Activated CD4-positive, alpha-beta T cell treated with anti-CD3 and anti-CD28 coated beads, Interleukin-2, amount 10 ng/mL, durations not matched to agents 7 days and 5 days (primary cell): ENCODE measurements at places on chromosomes 12 and 14. TPM values are rescaled to one million over a fixed set of nuclear protein-coding genes. Genes with fewer than 3 reads are reported as not detected.

DNA sequence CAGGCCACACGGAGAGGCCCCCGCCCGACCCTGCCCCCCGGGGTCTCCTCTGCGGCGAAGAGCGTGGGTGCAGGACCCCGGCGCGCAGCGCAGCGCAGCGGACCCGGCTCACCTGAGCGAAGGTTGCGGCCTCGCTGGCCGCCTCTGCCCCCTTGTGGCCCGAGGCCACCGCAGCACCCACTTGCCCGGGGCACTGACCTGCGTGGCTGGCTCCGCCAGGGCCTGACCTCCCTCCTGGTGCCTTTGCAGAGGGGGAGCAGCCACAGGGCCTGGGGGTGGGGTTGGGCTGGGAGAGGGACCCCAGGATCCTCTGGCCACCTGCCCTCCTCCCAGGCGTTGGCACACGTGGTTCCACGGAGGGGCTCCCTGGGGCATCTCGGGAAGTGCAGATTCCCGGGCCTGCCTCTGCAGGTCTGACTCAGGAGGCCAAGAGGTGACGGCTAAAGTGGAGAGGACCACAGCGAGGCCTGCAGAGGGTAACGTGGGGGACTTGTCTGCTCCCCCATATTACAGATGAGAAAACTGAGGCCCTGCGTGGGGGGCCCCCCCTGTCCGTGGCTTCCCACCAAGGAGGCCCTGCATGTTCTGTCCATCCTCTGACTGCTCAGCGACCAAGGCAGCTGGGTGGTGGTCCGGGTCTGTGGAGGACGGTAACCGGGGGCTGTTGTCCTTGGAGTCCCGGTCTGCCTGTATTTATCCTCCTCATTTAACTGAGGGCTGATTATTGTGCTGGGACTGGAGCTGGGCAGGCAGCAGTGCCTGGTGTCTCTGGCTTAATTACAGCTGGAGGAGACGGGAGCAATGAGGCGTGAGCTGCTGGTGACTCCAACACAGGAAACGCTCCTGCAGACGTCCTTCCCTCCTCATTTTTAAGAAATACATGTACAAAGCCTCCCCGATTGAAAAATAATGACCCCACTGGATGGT is 67.9 kb upstream of the BEGAIN start:
- H3K27ac ChIP-seq, result no peak overlapping the region
- peaks cover 21% of the 10 kb centered on the region for H3K27me3 ChIP-seq
- DNase-seq, result peak; percentile 51

- peaks cover 43% of the 10 kb centered on the region for H3K36me3 ChIP-seq
- no peak overlapping the region for H3K4me3 ChIP-seq
- H3K27me3 ChIP-seq, result no peaks in the 10 kb centered on the region
- H3K4me1 ChIP-seq, result peaks cover 26% of the 10 kb centered on the region
- H3K27ac ChIP-seq, result peak overlapping the region; percentile 25
Measured at GRCh38 chr12:56286044-56286830, 13.9 kb downstream of the CS start.

GRCh38 chr12:109967383-109968031 is 28.7 kb downstream of the GIT2 start:
- H3K27me3 ChIP-seq, result no peaks in the 10 kb centered on the region
- H3K4me3 ChIP-seq, result no peak overlapping the region
- peaks cover 37% of the 10 kb centered on the region for H3K4me1 ChIP-seq
- peak overlapping the region; percentile 58 for H3K27ac ChIP-seq
- DNase-seq, result no peak

DNA sequence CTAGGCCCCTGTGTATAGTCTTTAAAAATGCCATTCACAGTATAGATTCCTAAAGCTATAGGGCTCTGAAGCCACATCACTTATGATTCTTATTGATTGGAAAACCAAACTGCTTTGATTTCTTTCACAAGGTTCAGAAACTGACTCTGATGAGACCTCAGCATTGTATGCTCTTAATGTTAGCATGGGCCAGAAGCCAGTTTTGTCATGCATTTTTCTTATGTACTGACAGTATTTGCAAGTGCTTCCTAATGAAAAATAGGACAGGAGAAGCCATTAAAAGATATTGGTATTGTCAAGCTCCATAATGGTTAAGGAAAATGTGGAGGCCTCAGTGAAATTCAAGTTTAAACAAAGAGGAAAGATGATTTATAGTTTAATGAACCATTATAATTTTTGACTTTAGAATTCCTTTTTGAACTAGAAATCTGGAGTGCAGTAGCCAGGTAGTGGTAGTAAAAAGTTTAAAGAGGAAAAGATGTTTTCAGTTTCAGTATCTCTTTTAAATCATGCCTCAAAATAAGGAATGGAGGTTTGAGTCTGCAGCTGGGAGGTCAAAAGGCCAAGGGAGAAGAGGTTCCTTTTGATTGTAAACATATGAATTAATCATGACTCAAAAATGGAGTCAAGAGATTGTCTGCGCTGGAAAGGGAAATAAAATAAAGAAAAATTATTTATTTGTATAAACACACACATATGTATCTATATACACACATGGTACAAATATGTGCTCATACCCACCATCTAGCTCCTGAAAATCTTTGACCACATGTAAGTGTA is 388.1 kb upstream of the PRICKLE1 start:
- H3K4me1 ChIP-seq, result no peaks in the 10 kb centered on the region
- H3K27me3 ChIP-seq, result no peaks in the 10 kb centered on the region
- H3K36me3 ChIP-seq, result no peaks in the 10 kb centered on the region
- no peak overlapping the region for H3K27ac ChIP-seq
- no peak overlapping the region for H3K4me3 ChIP-seq
- DNase-seq, result no peak

GRCh38 chr12:19620222-19620621 is 180.9 kb downstream of the AEBP2 start:
- H3K4me3 ChIP-seq, result no peak overlapping the region
- H3K36me3 ChIP-seq, result no peaks in the 10 kb centered on the region
- no peak overlapping the region for H3K27ac ChIP-seq
- H3K27me3 ChIP-seq, result no peaks in the 10 kb centered on the region
- peaks cover 3% of the 10 kb centered on the region for H3K4me1 ChIP-seq

DNA sequence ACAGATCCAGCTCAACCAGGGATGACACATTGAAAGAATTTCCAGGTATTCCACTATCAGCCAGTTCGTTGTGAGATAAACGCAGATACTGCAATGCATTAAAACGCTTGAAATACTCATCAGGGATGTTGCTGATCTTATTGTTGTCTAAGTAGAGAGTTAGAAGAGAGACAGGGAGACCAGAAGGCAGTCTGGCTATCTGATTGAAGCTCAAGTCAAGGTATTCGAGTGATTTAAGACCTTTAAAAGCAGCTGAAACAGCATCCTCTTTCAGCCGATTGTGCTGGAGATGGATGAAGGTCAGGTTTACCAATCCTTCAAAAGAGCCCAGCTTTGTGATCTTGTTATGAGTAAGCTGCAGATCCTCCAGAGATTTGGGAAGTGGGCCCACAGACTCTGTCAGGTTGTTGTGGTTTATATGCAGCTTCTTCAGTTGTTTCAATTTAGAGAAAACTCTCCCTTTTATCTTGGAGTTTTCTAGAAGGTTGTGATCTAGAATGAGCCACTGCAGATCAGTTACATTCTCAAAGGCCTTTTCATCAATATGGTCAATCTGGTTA is 3.0 kb downstream of the LUM start:
- H3K36me3 ChIP-seq, result no peaks in the 10 kb centered on the region
- no peaks in the 10 kb centered on the region for H3K4me1 ChIP-seq
- no peaks in the 10 kb centered on the region for H3K27me3 ChIP-seq
- DNase-seq, result no peak

DNA sequence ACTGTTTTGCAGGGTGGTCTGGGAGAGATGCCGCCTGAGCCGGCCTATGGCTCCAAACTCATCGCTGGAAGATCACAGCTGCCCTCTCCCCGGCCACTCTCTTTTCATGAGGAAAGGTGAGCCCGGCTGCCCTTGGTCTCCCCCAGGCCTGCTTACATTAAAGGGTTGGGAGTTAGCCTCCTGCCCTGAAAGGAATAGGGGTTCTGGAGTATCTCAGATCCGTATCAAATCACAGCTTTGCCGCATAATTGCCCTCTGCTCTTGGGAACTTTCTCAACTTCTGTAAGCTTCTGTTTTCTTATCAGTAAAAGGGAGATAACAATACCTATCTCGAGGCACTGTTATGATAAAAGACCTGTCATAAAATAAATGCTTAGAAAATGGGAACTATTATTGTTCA is 17.6 kb downstream of the PHLDA1 start:
- no peak overlapping the region for H3K4me3 ChIP-seq
- DNase-seq, result no peak
- no peaks in the 10 kb centered on the region for H3K27me3 ChIP-seq
- H3K36me3 ChIP-seq, result no peaks in the 10 kb centered on the region

PIWIL1 gene
- not detected for total RNA-seq

ENDOU gene
- total RNA-seq, result not detected
